ENCODE measurements at places on chromosomes 7 and 10.

DNA sequence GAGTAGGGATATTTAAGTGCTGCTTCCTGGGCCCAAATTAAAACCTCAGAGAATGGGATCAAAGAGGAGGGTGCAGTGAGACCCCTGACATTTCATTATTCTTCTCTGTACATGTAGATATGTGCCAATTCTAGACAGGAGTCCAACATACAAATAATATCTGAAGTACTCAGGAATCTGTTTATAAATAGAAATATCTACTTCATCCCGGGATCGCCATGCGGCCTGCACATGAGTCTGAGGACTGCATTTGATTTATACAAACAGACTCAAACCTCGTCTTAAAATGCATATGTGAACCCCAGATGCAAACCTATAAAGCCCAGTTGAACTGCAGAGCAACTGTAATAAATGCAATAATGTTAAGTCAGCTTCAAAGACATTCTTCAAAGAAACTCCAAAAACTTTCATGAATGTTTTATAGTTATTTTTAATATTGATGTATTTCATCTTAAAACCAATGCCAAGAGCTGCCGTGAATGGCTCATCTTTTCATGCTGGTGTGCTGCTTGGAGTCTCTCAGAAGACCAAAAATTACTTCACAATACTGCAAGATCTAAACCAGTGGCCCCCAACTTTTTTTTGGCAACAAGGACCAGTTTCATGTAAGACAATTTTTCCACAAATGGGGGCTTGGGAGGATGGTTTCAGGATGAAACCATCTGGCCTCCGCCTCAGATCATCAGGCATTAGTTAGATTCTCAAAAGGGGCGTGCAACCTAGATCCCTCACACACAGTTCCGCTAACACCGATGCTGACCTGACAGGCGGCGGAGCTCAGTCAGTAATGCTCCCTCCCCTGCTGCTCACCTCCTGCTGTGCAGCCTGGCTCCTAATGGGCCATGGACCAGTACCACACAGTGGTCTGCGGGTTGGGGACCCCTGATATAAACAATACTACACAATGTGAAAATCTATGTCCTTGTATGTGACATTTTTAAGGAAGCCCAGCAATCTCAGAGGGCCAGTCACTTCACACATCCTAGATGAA is 166.9 kb downstream of the PARD3 start:
- DNase-seq = no peak

DNA sequence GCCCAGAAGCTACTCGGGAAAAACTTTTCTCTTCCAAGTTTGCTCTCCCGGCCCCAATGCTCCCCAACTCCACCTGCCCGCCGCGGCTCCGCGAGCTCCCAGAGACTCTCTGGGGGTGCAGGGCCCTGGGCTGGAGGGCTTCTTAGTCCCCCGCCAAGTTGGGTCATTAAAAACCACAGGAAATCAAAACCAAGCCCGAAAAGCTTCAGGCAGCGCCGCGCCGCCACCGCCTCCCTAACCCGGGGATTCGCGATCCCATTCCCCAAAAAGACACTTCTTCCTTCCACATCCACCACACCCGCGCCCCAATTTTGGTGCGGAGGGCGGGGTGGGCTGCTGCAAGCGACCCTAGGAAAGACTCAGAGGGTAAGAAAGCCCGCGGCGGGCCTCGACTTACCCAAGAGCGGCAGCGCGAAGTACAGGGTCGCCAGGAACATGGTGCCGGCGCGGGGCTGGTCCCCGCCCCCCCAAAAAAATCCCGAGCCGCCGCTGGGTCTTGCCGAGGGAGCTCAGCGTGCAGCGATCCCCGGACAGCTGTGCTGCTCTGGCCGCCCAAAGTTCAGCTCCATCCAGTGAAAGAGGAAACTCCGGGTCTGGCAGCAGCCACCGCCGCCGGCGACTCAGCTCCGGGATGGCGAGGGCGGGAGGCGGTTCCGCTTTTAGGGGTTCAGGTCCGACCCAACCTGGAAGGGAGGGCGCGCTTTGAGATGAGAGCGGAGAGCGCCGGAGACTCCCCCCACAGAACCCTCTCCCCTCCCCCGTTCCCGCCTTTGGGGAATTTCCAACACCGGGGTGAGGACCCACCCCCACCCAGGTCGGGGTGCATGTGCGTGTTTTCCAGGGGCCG is 1.2 kb downstream of the GFRA1 start:
- DNase-seq = no peak

DNA sequence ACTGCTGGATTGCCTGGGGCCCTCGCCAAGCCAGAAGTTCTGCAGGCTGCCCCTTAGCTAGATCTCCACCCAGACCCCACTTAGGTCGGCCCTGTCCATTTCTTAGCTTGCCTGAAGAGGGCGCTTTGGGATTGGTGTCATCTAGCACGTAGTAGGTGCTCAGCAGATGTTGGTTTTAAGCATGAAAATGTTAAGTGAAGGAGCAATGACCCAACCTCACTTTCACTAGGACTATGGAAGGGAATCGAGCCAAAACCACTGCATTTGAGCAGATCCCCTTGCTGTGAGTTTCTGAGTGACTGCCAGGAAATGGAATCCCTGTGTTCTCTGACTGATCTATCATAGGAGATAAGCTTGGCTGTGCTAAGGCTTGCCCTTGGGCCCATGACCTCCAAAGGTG is 131.7 kb upstream of the EEPD1 start:
- DNase-seq = no peak

GRCh38 chr7:74226633-74227032 is 16.8 kb downstream of the LAT2 start:
- DNase-seq = no peak

DNA sequence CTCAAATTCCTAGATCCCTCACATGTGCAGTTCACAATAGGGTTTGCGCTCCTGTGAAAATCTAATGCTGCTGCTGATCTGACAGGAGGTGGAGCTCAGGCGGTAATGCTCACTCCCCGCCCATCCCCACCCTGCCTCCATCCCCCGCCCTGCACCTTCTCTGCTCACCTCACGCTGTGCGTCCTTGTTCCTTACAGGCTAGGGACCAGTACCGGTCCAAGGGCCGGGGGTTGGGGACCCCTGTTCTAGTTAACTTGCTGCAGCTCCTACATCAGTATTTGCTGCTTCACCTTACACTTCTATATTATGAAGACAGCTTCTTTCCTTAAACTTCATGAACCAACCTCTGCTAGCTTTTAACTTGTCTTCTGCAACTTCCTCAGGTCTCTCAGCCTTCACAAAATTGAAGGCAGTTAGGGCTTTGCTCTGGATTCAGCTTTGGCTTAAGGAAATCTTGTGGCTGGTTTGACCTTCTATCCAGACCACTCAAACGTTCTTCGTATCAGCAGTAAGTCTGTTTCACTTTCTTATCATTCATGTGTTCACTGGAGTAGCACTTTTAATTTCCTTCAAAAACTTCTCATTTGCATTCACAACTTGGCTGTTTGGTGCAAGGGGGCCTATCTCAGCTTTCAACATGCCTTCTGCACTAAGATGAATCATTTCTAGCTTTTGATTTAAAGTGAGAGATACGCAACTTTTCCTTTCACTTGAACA is 1.7 kb upstream of the TNKS2 start:
- DNase-seq = peak; percentile 57

GRCh38 chr7:111953611-111954010 is 252.6 kb downstream of the DOCK4 start:
- no peak for DNase-seq

GRCh38 chr7:22173685-22174573 is 183.0 kb downstream of the RAPGEF5 start:
- DNase-seq = no peak

DNA sequence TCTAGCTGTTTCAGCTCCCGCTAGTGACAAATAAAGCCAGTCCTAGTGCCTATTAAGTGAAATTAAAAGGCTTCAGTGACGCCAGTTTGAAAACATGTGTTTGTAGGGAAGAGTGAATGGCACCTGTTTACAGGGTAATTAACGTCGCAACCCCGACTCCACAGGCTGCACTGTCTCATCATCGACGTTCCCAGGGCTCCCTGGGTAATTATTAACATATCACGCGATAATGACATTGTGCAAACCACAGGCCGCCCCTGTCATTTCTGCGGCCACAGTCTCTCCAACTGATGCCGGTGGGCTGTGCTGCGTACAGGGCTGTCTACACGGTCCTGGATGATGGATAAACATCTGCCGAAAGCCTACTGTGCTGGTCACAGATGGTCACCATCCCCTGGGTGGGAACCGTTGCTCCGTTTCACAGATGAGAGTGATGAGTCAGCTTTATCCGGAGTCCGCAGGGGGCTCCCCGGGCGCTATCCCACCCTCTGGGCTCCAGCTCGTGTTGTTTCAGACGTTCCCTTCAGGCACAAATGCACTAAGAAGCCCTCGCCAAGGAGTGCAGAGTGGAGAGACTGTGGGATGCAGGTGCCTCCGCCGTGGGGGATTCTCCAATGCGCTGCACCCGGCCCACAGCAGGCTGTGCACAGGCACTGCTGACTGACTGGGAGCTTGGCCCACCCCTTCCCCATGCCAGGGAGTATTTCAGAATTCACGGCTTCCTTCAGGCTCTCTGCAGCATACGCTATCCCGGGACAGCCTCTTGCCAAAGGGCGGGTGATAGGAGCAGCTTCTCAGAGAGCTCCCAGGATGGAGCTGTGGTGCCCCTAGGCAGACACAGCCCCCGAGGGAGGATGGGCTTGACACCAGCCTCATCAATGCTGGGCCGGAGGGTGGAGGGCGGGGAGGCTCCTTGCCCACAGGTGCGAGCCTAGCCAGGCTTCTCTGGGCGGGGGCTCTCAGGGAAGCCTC is 491.8 kb upstream of the FOXK1 start:
- no peak for DNase-seq

DNA sequence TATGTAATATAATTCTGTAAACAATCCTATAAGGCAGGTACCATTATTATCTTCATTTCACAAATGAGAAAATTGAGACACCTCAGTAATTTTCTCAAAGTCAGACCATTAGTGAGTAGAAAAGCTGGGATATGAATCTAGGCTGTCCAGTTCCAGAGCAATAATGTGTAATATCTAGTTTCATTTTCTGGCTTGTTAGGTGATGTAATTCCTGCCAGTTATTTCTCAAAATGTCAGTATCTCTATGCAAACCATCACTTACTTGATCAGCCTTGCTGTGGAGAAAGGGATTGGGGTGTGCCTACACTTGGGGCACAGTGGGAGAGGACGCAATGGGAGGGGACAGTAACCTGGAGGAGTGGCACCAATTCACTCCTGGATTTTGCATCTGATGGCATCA is 157.5 kb downstream of the LYZL1 start:
- DNase-seq = no peak

DNA sequence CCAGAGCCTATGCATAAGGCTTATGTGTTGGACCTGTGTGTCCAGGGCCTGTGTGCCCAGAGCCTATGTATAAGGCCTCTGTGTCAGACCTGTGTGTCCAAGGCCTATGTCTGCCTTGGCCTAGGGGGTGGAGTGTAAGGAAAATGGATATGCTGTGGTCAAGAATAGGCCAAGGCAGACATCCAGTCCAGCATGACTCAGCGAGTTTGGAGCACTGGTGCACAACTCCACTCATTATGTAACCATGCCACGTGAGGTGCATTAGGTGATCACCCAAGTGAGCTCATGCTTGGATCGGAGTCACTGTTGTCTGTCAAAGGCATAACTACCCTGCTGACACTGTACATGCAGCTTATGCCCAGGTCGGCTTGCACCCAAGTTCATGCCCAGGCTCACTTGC is 238.9 kb downstream of the CACNA2D1 start:
- DNase-seq = no peak

- no peak for DNase-seq
Measured at GRCh38 chr10:96685306-96685705, 35.0 kb downstream of the PIK3AP1 start.

GRCh38 chr7:106827626-106828025 is 37.5 kb upstream of the PIK3CG start:
- no peak for DNase-seq

GRCh38 chr10:125259651-125260050 is 99.3 kb upstream of the CTBP2 start:
- DNase-seq = no peak

GRCh38 chr7:36079446-36080025 is 73.5 kb upstream of the EEPD1 start:
- no peak for DNase-seq

DNA sequence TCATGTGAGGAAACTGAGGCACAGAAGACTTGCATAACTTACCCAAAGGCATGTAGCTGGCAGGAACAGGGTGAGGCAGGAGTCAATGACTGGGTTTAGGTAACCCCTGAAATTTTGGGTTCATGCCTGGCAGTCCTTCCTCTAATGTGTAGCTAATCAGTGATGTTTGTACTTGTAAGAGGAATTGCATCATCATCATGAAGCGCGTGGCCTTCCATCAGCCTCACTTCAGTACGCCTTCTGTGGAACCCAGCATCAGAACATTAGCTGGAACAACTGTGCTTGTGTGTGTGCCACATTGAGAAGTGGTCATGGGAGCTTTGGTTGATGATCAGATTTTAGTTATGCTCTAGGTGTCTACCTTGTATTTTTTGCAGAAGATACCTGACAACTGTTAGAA is 18.2 kb upstream of the STMP1 start:
- no peak for DNase-seq

DNA sequence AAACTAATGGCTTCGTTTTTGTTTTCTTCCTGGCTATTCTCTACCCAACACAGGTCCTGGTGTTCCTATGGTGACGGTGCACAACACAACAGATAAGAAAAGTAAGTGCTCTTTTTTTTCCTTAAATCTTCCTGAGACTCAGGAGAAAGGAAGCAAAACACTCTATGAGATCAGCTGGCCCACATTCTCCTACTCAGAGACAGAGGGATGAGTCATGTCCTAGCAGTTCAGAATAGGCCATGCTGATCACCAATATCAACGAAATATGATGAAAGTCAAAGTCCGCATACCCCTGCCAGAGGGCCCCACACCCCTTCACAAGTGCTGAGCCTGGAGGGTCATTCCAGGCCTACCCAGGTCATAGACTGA is 149.2 kb downstream of the PAXIP1 start:
- no peak for DNase-seq

- no peak for DNase-seq
Measured at GRCh38 chr10:120041807-120042559, 149.5 kb downstream of the SEC23IP start.

DNA sequence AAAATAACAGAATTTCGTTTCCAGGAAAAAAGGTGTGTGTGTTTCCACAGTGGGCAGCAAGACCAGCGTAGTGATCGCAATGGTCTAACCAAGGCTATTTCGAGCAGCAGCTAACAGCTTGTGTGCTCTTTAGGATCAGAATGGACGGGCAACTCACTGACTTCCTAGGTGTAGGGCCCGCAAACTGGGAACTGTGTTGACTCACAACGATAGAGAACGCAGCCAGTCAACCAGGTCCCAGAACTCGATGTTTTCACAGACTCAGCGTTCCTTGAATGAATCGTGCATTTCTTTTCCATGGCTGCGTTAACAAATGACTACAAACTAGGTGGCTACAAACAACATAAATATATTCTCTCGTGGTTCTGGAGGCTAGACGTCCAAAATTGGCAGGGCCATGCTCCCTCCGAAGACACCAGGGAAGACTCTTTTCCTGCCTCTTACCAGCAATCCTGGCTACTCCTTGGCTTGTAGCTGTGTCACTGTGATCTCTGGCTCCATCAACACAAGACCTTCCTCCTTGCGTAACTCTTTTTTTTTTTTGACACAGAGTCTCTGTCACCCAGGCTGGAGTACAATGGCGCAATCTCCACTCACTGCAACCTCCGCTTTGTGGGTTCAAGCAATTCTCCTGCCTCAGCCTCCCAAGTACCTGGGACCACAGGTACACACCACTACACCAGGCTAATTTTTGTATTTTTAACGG is 39.1 kb downstream of the PODXL start:
- DNase-seq = no peak

- no peak for DNase-seq
Measured at GRCh38 chr10:124665980-124666379, 78.2 kb downstream of the FAM53B start.

GRCh38 chr7:44455155-44455554 is 35.3 kb downstream of the NUDCD3 start:
- no peak for DNase-seq

- DNase-seq = no peak
Measured at GRCh38 chr10:84198206-84198915, 4.0 kb downstream of the CDHR1 start.
